ENCODE measurements at places on chromosomes 5 and 9.

DNA sequence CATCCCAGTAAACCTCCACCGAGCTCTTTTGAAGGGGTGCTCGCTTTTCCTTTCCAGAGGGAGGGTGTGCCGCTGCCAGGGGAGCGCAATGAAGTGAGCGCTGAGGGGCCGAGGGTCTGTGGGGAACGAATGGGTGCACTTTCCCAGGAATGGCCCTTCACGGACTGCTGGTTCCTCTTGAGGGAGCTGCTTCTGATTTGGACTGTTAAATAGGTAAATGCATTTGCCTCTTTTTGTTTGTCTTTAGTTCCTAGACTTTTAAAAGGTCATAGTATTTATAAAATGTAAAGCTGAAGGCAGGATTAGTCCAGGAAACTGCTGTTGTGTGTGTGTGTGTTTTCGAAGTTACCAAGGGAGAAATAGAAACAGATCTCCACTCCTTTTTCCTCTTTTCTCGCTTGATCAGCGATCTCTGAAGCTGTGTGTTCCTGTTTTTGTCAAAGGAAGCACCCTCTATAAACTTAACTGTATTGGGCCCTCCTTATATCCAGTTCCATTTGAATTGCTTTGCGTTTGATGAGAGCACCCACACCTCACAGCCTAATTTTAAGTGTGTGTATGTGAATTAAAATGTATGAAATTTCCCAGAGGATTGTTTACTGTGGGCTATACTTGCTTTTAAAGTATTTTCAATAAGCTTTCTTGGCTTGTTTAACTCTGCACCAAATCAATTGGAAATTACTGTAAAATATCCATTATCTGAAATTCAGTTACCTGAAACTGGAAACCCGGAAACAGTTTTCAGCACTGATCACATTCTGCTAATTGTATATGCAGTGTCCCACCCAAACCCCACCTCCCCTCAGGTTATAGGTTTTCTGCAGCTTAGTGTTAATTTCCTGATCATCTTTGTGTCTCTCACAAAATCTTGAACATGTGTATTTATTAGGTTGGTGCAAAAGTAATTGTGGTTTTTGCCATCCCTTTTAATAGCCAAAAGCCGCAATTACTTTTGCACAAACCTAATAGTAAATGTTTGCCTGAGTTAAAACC, 966 bp downstream of the SNX2 start:
- no peak for DNase-seq

DNA sequence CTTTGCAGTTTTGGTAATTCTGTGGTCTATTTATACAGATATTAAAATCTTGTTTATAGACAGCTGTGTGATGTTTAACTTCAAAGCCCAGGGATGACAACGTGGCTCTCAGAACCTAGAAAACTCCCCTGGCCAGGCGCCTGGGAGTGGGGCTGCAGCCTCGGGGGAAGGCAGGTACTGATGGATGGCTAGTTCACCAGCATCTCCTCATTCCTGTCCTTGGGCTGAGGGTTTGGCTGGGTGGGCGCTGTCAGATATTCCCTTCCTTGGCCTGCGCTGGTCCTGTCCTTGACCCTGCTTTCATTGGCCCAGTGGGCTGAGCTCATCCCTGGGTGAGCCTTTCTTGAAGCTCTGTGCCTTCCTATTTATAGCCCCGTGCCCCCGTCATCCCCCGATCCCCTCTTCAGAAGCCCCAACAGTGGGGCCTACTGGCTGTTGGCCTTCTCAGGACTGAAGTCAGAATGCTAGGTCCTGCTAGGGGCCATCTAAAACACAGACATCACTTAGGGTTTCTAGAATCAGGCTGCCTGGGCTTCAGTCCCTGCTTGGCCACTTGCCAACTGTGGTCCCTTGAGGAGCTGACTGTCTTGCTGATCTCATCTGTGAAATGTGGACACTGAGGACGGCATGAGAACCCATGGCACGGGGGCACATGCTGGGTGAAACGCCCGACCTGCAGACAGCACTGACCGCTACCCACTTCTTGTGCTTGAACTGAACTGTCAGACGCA, 20.9 kb downstream of the SH3GLB2 start:
- no peak for DNase-seq

- DNase-seq: no peak
These were observed 8.5 kb downstream of the PTGS1 start for GRCh38 chr9:122379340-122379739.

DNA sequence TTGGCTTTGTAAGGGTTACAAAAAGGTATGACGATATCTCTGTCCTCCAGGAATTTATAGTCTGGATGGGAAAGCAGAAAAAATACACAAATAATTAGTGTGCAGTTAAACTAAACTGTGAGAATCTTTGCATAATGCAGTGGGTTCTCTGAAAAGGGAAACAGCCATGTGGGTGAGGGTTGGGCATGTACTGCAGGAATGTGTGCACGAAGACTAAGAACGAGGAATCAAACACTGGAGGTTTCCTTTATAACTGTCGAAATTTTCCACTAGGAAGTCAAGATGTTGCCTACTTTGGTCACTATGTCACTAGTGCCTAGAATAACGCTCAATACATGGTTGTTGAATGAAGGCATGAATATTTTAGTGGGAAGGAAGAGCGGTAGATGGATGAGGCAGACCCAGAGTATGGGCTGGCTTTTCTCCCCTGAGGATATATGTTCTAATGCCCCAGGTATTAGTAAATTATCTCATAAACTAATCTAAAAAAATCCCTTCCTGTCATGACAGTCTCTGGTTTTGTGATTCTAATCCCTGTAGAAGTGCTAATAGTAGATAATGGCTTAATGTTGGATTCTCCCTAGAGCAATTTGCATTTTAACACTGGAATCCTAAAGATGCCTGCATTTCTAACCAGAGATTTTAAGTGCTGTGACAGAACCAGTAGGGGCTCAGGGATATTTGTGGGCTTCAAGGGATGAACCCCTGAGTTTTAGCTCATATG, 227.3 kb downstream of the NMUR2 start:
- DNase-seq: no peak

GRCh38 chr9:114012126-114012525, 66.0 kb downstream of the AMBP start:
- DNase-seq: no peak

- DNase-seq: no peak
These were observed 10.0 kb upstream of the CACFD1 start for GRCh38 chr9:133449760-133450159.

Data from mesothelial cell of epicardium (in vitro differentiated cells).